D341Med (cell line): ENCODE measurements at places on chromosomes 11 and 22.

DNA sequence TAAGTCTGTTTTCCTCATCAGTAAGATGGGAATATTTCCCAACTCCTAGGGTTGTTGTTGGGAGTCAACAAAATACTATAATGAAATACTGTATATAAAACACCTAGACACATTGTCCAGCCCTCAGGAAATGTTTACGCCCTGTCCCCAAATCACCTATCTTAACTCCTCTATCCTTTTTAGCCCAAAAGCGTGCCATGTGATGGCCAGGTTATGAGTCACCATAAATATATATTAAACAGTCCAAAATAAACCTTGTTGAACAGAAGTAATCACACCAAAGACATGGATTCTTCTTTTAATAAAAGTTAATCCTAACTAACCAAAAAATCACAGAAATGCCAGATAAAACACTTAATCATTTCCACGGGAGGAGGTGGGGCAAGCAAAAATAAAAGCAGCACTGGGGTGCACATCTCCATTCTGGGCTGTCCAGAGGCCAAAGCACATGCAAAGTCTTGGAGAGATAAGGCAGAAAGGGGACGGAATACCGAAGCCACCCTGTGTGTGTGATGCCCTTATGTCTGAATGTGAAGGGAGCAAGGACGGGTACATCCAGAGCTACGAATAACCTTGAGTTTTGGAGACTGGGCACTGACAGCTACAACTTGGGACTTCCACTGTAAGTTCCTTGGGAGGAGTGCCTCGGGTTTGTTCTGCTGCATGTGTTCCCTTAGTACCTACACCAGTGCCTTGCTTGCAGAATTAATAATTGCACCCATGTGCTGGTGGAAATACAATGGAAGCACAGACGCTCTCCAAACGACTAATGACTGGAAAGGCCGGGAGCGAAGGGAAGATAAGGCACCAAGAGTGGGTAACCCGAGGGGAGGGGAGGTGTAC lies 1.1 kb downstream of the OSBP start:
- DNase-seq = no peak

DNA sequence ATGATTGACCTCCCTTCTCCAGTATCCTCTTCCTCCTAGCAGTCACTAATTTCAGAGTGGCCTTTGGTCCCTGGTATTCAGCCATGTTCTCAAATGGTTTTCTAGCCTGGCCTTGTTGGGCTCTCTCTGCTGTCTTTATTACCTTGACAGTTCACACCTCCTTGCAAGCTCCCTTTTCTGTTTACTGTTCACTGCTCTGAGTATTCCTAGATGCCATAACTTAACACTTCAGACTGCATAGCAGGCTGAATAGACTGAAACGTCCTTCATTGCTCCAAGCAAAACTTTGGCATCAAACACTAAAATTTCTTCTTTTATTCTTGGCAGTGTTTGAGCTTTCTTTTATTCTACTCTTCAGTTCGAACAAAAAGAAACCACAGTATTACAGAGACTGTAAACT lies 49.7 kb upstream of the SLC25A18 start:
- no peak for DNase-seq

GRCh38 chr22:25053153-25053805 lies 100.8 kb downstream of the KIAA1671 start:
- DNase-seq = no peak

DNA sequence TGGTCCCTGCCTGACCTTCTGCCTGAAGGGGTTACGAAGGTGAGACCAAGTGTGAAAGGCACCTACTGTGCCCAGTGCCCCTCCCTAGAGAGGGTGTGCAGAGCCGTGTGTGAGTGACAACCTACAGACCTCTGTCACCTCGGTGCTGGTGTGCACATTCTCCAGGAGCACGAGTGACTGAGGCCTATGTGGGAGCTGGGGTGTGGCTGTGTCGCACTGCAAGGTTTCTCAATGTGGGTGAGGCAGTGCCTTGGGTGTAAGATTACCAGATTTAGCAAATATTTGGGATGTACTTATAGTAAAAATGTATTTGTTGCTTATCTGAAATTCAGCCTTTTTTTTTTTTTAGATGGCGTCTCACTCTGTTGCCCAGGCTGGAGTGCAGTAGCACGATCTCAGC lies 5.6 kb downstream of the STARD10 start:
- no peak for DNase-seq

GRCh38 chr11:10623797-10624761 lies 55.6 kb upstream of the LYVE1 start:
- no peak for DNase-seq

DNA sequence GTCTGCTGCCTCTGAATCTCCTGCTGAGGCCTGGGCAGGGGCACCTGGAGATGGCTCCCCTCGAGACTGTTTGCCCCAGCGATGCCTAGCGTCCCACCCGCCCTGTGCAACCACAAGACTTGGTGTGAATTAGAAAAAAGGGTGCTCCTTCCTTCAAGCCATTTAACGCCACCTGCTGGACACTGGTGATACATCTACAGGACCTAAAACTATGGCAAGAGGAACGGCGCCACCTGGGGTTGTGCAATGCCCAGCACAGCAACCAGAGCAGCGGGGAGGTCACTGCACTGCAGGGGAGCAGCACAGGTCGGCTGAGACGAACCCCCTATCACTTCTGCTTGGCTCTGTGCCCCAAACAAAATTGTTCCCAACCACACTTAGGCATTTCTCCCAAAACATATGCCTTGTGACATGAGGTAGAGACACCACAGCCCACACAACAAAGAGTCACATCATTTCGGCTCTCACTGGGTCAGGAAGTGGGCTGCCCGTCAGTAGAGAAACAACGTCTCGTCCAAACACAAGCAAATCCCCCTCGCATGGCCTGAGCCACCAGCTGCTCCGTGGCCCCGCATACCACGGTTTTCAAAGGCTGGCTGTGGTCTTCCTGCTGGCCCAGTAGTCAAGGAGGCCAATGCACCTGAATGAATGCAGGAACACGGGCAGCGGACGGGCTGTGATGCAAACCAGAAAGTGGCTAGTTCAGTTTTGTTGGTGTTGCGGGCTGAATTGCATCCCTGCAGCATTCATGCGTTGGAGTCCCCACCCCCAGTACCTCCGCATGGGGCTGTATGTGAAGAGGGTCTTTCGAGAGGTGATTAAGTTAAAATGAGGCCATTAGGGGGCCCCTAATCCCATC lies 171.9 kb downstream of the SHANK2 start:
- DNase-seq = peak; percentile 49

GRCh38 chr11:1203505-1204271 lies 19.2 kb upstream of the MUC5B start:
- DNase-seq = peak; percentile 33

DNA sequence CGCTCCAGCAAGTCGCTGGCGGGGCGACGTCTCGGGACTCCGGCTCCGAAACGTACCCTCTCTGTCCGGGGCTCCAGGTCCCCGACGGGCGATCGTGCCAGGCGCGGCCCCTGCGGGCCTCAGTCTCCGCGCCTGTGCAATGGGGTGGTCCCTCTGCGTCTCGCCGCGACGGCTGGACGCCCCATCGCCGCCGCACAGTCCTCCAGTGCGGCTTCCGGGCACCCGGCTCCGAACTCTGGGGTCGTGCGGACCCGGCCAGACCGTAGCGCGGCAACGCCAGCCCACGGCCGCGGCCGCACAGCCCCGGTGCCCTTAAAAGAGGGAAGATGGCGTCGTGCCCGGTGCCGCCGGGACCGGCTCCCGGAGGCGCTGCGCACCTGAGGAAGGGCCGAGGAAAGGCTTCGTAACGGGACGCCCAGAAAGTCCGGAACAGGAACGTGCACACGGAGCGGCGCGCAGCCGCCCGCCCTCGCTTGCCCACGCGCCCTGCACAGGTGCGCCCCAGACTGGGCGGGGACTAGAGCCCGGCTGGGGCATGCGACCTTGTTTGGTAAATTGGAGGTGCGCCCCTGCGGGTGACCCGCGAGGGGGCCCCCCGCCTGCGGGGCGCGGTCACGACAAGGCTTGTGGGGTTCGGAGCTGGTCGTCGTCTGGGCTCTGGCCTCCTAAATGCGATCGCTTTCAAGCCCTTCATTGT lies 525 bp downstream of the BIK start:
- peak; percentile 63 for DNase-seq

- DNase-seq = peak; percentile 63
These were observed 650 bp upstream of the NUP50 start for GRCh38 chr22:45163099-45163450.

DNA sequence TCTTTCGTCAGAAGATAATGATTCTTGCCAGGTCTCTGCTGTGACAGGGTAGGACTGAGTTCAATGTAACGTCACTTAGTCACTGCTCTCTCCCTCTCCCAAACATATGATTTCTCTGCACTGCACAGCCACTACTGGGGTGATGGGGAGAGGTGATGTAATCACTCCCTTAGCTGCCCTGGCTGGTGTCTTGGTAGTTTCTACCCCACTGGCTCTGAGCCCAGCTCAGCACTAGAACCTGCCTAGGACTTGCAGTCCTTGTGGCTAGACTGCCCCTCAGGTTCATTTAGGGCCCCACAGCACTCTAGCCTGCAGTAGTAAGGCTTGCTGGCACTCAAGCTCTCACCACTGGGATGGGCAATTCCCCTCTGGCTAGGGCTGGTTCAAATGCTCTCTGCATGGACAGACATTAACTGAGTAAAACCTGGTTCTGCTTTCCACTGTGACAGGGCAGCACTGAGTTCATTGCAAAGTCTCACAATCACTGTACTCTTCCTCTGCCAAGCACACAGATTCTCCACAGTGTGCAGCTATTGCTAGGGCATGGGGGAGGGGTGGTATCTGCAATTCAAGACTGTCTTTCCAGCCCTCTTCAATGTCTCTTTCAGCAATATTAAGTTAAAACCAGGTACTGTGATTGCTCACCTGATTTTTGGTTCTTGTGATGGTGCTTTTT lies 571.4 kb upstream of the FAT3 start:
- DNase-seq = no peak

- no peak for DNase-seq
These were observed 71.5 kb upstream of the IGLL5 start for GRCh38 chr22:22816171-22816514.

DNA sequence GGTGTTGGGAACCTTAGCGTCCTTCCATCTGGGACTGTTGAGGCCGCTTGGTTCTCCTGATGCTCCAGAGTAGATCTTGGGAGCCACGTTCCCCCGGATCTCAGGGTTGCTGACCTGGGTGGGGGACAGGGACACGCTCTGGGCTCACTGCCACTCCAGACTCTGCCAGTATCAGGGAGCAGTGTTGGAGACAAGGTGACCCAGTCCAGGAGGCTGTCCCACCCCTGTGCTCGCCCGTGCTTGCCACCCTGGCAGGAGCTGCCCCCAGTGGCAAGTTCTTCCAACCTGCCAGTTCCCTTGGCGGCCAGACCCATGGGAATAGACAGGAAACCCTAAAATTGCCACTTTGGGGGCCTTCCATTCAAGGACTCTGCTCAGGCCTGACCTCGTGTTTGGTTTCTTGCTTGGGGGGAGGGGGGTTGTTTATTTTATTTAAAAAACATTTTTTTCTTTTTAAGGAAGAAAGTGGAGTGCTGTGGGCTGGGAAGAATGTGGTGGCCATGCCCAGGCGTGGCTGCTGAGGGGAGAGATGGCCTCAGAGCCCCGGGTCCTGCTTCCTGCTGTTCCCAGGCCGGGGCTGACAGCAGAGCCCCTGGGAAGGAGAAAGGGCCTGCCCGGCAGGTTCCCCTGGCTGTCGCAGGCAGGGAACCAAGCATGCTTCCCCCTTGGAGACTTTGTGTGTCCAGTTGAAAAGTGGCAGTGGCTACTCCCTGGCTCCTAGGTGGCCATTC lies 7.2 kb downstream of the GRK2 start:
- DNase-seq = no peak

- DNase-seq = no peak
These were observed 43.4 kb upstream of the RAB1B start for GRCh38 chr11:66225066-66225465.

- DNase-seq = no peak
These were observed 223.1 kb upstream of the B3GAT1 start for GRCh38 chr11:134634897-134635831.

DNA sequence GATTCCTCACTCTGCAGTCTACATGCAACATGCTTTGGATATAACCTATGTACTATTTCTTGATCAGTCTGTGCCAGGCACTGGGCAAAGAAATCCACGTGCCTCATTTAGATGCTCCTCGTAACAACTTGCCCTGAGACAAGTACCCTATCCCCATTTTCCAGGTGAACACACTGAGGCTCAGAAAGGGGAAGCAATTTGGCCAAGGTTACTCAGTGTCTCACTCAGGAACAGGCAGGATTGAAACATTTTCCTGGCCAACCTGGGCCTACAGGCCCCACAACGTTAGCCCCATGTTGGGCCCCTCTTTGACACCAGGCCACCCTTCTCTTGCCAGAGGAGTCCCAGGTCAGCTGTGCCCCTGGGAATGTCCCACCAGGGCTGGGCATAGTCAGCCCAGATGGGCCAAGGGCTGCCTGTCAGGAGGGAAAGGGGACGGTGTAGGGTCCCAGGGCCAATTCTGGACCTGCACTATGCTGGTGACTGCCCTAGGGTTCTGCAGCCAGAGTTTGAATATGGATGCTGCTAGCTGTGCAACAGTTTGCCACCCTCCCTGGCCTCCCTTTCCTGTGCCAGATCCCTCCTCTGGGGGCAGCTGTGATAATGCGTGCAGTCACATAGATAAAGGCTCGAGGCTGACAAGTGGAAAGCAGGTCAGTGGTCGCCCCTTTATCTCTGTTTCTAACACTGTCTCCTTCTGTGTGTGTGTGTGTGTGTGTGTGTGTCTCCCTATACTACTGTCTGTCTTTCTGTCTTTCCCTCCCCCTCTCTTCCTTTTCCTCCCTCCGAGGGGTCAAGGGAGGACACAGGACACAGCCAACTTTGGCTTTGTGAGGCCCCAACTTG lies 10.4 kb upstream of the EMID1 start:
- peak; percentile 17 for DNase-seq

GRCh38 chr11:115941481-115941993 lies 437.3 kb upstream of the CADM1 start:
- no peak for DNase-seq

- DNase-seq = no peak
These were observed 760.2 kb downstream of the DLG2 start for GRCh38 chr11:84866922-84867321.

DNA sequence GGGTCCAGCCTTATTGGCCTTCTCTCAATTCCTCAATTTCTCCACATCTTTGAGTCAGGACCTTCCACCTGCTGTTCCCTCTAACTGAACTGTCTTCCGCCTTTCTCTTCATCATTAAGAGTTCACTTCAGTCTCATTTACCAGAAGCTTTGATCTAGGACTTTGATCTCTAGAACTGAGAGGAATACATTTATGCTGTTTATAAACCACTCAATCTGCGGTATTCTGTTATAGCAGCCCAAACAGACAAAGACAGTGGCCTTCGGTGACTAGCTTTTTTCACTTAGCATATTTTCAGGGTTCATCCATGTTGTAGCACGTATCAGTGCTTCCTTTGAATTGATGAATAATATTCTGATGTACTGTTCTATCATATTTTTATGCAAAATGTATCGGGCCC lies 10.5 kb downstream of the CLPB start:
- DNase-seq = no peak
